Thymus (tissue), 14 donors: ENCODE measurements at places on chromosomes 16 and 17.

GRCh38 chr16:5971924-5972323 lies 874.3 kb upstream of the EEF2KMT start:
- no peak for DNase-seq

GRCh38 chr17:41393294-41393693 lies 4.1 kb downstream of the KRT31 start:
- DNase-seq: no peak

GRCh38 chr17:77966476-77966875 lies 8.0 kb downstream of the TNRC6C start:
- no peak for DNase-seq

GRCh38 chr17:72021417-72022041 lies 99.3 kb upstream of the SOX9 start:
- no peak for DNase-seq

DNA sequence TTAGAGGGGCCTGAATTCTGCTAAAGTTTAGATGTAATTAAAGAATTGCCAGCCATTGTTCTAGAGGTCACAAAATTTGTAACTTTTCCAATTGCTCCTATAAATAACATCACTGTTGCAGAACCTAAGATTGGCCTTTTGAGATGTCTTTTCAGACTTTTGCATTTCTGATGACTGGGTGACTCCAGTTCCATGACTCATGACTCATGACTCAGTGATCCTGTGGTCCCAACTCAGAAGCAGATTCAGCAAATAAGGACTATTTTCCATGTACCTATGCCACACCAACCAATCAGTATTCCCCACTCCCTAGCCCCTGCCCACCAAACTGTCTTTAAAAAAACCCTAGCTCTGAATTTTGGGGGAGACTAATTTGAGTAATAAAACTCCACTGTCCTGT lies 740.9 kb downstream of the CDH8 start:
- no peak for DNase-seq

- DNase-seq: no peak
Observed at GRCh38 chr17:77875881-77876509, 82.5 kb upstream of the TNRC6C start.

DNA sequence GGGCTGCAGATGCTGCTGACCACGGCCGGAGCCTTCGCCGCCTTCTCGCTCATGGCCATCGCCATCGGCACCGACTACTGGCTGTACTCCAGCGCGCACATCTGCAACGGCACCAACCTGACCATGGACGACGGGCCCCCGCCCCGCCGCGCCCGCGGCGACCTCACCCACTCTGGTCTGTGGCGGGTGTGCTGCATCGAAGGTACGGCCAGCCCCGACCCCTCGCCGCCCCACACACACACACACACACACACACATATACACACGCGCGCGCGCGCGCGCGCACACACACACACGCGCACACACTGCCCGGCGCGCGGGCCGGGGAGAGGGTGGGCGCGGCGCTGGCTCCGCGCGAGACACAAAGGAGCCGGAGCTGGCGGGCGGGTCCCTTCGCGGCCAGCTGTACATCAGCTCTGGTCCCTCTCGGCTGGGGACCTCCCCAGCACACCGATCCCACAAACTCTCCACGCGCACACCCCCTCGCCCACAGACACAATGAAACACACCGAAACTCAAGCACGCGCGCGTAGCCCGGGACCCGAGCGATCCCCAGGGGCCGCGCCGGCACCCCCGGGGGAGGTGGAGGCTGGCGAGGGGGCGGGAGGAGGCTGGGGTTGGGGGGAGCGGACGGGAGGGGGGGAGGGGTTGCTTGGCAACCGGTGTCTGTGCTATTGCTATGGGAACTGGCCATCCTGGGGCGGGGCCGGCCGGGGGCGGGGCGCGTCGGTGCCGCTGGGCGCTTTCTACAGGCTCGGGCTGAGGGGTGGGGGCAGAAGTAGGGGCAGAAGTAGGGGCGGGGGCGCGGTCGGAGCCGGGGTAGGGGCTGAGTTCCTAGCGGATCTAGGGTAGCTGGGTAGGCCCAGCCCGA lies 658 bp downstream of the CACNG4 start:
- DNase-seq: no peak

DNA sequence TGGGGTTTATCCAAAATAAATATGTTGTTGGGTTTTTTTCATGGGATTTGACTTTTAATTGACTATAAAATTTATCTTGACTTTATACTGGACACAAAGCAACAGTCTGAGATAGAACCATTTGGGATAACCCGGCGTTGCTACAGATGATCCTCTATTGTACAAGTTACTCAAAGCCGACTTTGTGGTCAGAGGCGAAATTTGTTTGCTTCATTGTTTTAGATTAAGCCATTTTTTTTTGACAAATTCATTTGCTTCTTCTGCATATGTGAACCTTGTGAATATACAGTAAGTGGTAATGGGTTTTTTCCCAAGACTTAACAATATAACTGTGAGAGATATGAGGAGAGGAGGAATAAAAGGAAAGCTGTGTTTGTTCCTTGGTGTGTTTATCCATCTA lies 11.8 kb downstream of the MYO1D start:
- no peak for DNase-seq

DNA sequence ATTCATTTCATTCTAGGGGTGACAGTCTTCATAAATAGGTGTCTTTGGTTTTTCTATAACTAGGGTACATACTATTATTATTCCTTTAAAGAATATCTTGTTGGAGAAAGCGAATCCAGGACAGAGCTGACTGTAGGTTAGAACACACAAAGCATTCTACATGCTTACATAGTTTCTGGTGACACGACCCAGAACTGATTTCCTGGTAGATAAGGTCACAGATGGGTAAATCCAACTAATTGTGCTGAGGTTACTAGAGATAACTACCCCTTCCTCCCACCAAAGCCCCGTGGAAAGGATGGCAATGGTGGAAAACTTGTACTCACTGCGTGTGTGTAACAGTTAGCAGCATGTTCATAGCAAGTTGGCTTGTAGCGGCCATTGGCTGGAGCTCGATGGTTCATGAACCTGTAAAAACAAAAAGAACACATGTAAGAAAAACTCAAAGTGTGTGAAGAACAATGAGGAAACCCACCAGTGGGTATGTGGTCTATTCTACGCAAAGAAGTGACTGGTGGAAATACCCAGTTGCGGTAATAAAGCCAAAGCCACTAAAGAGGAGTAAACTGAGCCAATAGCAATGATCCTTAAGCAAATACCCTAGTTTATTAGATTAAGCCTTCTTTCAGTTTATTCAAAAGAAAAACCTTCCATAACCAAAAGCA lies 7.7 kb downstream of the MMD start:
- DNase-seq: no peak

- DNase-seq: no peak
Observed at GRCh38 chr16:58828901-58829545, 94.9 kb upstream of the GOT2 start.

DNA sequence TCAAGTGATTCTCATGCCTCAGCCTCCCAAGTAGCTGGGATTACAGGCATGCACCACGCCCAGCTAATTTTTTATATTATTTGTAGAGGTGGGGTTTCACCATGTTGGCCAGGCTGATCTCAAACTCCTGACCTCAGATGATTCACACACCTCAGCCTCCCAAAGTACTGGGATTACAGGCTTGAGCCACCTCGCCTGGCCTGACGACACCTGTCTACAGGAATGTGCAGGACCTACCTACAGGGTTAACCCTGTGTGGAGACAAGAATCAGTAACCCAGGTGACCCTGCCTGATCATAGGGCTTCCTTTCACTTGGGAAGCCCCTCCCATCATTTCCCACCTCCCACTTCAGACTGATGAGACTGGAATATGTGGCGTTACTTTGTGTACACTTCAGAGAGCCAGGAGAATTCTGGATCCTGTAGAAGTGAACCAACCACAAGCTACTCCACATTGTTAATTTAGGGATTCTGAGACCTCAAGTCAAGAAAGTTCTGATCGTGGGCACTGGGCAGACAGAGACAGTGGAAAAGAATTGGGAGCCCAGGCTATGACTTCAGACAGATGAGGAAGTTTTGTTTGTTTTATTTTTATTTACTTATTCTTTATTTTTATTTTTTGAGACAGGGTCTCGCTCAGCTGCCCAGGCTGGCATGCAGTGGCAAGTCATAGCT lies 5.7 kb upstream of the MILR1 start:
- DNase-seq: no peak

GRCh38 chr17:3959295-3959899 lies 4.8 kb downstream of the ATP2A3 start:
- DNase-seq: no peak

DNA sequence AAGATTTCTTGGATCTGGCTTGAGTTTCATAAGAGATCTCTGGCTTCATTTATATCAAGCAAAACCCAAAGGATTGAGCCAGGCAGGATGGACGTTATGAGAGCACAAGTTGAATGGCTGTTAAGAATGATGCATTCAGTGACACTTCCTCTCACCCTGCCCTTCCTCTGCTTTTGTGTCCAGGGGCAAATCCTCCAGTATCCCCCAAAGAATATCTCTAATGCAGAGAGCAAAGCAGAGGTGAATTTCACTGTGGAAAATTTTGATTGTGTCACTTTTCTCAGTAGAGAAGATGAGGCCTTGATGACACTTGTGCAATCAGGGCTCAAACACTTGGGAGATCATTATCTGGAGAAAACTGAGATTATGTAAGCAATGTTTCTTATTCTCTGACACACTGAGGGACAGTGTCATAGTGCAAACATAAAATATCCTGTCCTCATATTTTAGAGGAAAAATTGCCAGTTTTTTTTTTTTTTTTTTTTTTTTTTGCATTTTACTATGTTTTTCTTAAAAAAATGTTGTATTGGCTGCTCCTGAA lies 25.3 kb downstream of the MARCHF10 start:
- no peak for DNase-seq

GRCh38 chr17:40905370-40905769 lies 20.3 kb upstream of the KRT20 start:
- no peak for DNase-seq

GRCh38 chr17:62687997-62688396 lies 60.5 kb downstream of the MRC2 start:
- DNase-seq: no peak

- no peak for DNase-seq
Observed at GRCh38 chr17:9232591-9233270, 211.4 kb downstream of the NTN1 start.

GRCh38 chr16:11273721-11274324 lies 394 bp upstream of the PRM3 start:
- DNase-seq: no peak

DNA sequence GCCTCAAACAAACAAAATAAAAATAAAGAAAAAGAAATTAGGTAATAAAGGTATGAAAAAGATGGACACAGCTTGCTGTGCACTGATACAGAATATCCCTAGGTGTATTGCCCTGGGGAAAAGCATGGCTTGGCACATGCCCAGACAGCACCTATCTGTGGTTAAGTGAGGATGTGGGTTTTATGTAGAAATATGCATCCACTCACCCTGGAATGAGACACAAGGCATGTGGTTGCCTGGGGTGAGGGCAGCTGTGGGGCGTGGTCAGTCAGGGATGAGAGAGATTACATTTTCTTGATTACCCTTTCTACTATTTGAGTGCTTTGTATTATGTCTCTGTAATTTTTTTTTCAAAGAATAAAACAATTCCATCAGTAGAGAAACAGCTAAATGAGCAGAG lies 6.9 kb downstream of the PLLP start:
- DNase-seq: no peak

GRCh38 chr17:79290726-79291125 lies 216.1 kb downstream of the ENGASE start:
- DNase-seq: no peak

GRCh38 chr17:32936894-32937500 lies 9.0 kb downstream of the TMEM98 start:
- peak; percentile 11 for DNase-seq

DNA sequence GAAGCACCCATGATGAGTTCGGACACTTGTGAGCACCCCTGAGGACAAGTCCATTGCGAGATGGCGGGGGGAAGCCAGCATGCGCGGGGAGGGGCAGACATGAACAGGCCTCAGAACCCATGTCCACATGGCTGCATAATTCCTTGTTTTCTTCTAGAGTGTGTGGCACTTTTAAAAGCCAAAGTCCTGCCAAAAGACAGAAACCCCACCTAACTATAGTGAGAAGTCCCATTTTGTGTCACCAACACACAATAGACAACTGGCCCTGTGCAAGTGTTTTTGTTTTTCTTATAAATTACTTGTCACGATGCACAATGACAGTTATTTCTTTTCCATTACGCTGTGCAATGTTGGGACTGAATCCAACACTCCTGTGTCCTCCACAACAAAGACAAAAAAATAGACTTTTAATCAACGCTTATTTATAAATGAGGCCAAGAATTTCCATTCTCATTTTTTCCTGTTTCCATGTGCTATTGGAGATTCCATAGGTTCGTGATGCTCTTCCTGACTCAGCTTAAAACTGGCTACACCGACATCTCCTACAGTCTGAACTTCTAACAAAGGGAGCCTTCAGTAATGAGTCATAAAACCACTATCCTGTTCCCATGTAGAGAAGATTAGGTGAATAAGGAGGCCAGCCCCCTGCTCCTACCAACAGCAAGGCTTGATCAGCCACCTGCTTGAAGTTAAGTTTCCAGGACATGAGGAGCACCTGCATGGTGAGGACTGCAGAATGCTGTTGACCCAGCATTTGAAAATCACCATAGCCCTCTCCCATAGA lies 98.9 kb downstream of the ZNF423 start:
- DNase-seq: no peak

DNA sequence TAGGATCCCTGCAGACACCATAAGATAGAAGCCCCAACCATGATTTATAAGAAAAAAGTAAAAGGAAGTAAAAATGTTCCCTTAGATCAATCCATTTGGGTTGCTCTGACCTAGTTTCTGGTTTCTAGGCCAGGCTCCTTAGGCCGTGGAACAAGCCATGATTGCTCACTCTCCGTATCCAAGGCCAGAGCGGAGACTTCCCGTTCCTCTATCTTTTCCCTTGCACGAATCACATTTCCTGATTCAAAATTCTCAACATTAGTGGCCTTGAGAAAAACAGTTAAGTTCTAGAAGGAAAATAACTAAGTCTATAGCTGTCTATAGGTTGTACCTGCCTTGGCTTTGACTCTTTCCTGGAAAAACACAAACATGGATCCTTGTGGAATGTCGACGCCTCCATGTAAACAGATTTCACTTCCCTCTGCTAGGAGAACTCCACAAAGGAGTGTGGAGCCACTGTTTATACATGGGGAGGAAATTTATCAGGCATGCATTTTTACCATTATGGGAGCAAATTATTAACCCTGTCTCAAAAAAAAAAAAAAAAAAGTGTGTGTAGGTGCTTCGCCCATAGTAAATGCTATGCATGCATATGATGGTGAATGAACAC lies 149.6 kb downstream of the ZFHX3 start:
- no peak for DNase-seq

DNA sequence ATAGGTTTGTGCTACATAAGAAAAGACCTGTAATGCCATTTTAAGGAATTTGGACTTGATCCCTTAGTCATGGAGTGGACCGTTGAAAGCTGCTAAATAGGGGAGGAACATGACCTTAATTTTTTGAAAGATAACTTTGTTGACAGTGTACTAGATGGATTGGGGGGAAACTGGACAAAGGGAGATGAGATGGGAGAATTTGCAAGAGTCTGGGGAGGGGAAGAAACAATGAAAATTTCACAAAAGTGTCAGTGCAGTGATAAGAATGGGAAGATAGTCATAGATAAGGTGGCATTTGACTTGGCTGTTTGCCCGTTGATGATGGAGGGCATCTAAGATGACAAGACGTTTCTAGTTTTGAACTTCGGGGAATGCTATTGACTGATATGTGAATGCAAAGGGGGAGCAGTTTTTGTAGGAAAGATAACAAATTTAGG lies 22.3 kb upstream of the KRT10 start:
- DNase-seq: no peak

- no peak for DNase-seq
Observed at GRCh38 chr16:72620348-72620747, 427.6 kb downstream of the ZFHX3 start.

GRCh38 chr17:43528988-43529814 lies 16.9 kb downstream of the ETV4 start:
- DNase-seq: no peak
